ENCODE measurements at places on chromosomes 7 and 10.
A peak's percentile ranks its signal among the peaks of the same experiment; 100 is the strongest.

GRCh38 chr10:38025283-38025682, 14.8 kb downstream of the ZNF33A start:
- no peaks in the 10 kb centered on the region for H3K27me3 ChIP-seq
- H3K27ac ChIP-seq: no peak overlapping the region
- peaks cover 97% of the 10 kb centered on the region for H3K36me3 ChIP-seq
- H3K4me3 ChIP-seq: no peak overlapping the region

DNA sequence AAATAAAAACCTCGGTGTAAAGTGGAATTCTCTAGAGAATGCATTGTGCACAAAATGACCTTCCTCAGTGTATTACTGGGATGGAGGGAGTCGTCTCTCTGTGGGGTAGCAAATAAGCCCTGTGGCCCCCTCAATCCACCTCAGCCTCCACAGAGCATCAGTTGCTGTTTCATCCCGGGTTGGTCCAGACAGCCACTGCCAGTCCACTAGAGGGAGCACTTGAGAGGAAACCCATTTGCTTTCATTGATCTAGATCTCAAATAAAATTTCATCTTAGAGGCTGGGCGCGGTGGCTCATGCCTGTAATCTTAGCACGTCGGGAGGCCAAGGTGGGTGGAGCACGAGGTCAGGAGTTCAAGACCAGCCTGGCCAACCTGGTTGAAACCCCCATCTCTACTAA, 1128.7 kb downstream of the CNTNAP2 start:
- no peaks in the 10 kb centered on the region for H3K27me3 ChIP-seq
- no peak overlapping the region for H3K27ac ChIP-seq
- H3K4me1 ChIP-seq: no peaks in the 10 kb centered on the region

- peaks cover 43% of the 10 kb centered on the region for H3K27me3 ChIP-seq
- H3K4me1 ChIP-seq: no peaks in the 10 kb centered on the region
- H3K27ac ChIP-seq: no peak overlapping the region
Measured at GRCh38 chr7:4809091-4809591, 33.7 kb downstream of the AP5Z1 start.

DNA sequence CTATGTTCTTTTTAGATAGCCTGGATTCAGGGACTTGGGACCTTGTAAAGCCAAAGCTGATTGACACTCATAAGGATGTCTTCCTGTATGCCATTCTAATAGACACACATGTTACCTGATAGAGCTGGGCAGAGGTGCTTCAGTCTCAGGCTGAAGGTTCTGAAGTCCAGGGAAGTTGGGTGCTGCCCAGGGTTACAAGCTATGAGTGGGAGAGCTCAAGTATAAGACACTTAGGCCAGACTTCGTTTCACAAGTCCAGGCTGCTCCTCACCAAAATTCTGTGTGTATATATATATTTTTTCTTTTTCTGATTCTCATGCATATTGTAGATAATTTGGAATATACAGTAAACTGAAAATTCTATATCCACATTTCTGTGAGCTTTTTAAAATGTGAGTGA, 144.2 kb downstream of the HDAC9 start:
- H3K36me3 ChIP-seq: peaks cover 30% of the 10 kb centered on the region
- no peaks in the 10 kb centered on the region for H3K4me1 ChIP-seq
- H3K27ac ChIP-seq: peak overlapping the region; percentile 47
- H3K27me3 ChIP-seq: no peaks in the 10 kb centered on the region

DNA sequence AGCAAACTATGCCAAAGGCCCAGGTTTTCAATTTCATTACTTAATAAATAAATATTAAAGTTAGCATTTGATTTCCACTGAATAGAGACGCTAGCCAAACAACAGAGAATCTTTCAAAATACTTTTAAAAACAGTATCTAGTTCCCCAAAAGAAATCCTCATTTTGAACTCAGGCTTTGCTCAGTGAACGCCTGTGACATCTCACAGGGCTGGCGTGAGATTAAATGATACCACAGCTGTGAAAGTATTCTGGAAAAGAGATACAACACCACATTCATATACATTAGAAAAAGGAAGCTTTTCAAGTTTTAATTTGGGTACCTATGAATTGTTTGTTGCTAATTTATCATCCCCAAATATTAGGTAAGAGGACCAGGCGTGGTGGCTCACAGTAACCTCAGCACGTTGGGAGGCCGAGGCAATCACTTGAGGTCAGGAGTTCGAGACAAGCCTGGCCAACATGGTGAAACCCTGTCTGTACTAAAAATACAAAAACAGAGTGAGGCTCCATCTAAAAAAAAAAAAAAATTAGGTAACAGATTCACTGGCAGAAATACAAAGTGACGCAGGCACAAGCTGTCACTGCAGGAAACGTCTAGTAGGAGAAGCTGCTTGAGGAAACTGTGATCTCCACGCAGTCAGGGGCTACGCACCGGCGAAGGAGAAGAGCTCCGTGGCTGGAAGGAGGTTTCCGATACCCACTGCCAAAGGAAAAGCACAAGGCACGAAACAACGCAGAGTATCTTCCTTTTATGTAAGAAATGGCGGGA, 50.0 kb downstream of the AMZ1 start:
- H3K36me3 ChIP-seq: no peaks in the 10 kb centered on the region
- ATAC-seq: peak; percentile 76
- H3K4me3 ChIP-seq: no peak overlapping the region
- peaks cover 5% of the 10 kb centered on the region for H3K4me1 ChIP-seq

DNA sequence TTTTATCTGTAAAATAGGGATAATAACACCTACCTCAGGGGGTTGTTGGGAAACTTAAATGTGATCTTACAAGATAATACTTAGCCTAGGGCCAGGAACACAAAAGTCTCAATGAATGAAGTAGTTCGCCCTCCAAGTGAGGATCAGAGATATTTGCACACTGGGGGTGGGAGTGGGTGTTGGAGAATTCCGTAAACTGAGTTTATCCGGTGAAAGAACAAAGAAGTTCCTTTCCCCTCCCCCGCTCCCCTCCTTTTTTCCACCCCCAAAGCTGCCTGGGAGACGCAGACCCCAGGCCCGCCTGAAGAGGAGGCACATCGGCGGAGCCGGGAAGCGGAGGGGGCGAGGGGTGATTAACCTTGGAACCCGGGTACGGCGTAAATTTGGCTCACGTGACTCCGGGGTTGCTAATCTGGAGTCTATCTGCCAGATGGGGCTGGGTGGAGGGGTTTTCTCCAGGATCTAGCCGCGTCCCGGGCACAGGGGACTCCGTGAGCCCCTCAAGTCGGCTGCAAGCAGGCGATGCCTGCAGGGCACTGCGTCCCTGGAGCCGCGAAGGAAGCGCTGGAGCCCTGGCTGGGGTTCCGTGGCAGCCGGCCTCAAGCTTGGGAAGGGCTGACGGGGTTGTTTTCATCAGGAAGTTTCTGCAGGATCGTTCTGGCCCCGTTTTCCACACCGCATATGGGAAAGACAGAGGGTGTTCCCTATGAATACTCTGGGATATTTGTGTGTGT, 1.4 kb upstream of the PODXL start:
- H3K4me3 ChIP-seq: peak overlapping the region; percentile 4
- ATAC-seq: no peak
- H3K4me1 ChIP-seq: no peaks in the 10 kb centered on the region
- H3K36me3 ChIP-seq: no peaks in the 10 kb centered on the region

GRCh38 chr7:5228066-5228465, 38.0 kb downstream of the WIPI2 start:
- H3K4me3 ChIP-seq: no peak overlapping the region
- H3K27me3 ChIP-seq: no peaks in the 10 kb centered on the region
- ATAC-seq: no peak
- H3K4me1 ChIP-seq: peaks cover 10% of the 10 kb centered on the region
- no peak overlapping the region for H3K27ac ChIP-seq
- H3K36me3 ChIP-seq: no peaks in the 10 kb centered on the region

- no peak overlapping the region for H3K4me3 ChIP-seq
- ATAC-seq: no peak
- peaks cover 3% of the 10 kb centered on the region for H3K27me3 ChIP-seq
- no peaks in the 10 kb centered on the region for H3K36me3 ChIP-seq
- no peak overlapping the region for H3K27ac ChIP-seq
Measured at GRCh38 chr7:45390180-45390579, 184.0 kb upstream of the ADCY1 start.

GRCh38 chr7:95781961-95782586, 9.7 kb downstream of the DYNC1I1 start:
- no peak overlapping the region for H3K27ac ChIP-seq
- no peaks in the 10 kb centered on the region for H3K27me3 ChIP-seq
- H3K36me3 ChIP-seq: peaks cover 9% of the 10 kb centered on the region
- no peaks in the 10 kb centered on the region for H3K4me1 ChIP-seq
- no peak for ATAC-seq

- H3K27me3 ChIP-seq: no peaks in the 10 kb centered on the region
- H3K36me3 ChIP-seq: no peaks in the 10 kb centered on the region
- no peak overlapping the region for H3K27ac ChIP-seq
- no peak overlapping the region for H3K4me3 ChIP-seq
- ATAC-seq: no peak
Measured at GRCh38 chr7:98119256-98119918, 12.7 kb downstream of the LMTK2 start.

DNA sequence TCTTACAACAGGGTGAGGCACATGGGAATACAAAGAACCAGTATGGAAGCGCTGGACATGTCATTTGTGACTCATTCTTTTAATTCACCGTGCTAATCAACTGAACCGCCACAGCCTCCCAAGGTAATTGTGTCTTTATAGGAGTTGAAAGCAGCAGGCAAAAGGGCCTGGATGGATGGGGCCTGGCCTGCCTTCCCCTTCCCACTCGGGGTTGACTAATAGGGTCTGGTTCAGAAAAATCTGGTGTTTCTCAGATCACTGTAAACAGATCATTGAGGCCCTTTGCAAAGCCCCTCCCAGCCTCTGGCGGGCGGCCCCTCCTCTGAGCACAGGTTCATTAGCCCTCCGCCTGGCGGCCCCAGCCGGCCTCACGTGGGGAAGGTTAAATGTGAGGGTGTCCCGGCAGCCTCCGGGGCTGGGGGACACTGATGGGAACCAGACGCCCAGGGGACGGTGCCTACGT, 100.8 kb downstream of the EBF3 start:
- no peak overlapping the region for H3K4me3 ChIP-seq
- no peak overlapping the region for H3K27ac ChIP-seq
- peaks cover 7% of the 10 kb centered on the region for H3K27me3 ChIP-seq
- H3K36me3 ChIP-seq: no peaks in the 10 kb centered on the region
- no peak for ATAC-seq
- H3K4me1 ChIP-seq: no peaks in the 10 kb centered on the region

DNA sequence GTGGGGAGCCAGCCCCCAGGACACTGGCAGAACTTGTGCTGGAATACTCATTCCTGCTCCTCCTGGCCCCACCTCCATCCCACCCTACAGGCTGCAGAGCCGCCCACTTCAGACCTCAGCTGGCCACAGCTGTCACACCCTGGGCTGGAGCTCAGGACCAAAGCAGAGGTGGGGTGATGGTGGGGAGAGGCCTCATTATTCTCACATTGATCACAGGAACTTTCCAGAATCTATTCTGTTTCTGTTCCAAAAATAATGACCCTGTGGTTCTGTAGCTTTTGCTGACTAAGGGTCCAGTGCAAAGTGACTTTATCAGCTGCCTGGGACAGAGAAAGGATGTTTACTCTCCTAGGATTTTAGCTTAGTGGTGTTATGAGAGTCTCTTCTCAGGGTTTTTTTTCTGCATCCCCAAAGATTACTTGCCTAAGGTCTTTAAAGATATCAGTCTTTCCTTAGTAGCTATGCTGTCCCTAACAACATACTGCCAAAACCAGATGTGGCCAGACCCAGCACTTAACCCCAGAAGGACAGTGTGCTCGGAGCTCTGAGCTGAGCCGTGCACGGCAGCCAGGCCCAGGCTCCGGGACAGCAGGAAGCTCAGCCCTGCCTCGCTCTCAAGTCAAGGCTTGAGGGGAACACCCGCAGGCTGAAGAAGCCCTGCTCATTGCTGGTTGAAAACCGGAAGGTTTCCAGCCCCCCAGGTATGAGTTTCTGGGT, 223.3 kb downstream of the MLLT10 start:
- no peak for ATAC-seq

GRCh38 chr7:38502289-38502688, 128.9 kb downstream of the AMPH start:
- H3K4me1 ChIP-seq: no peaks in the 10 kb centered on the region
- no peaks in the 10 kb centered on the region for H3K36me3 ChIP-seq
- H3K4me3 ChIP-seq: no peak overlapping the region
- H3K27ac ChIP-seq: no peak overlapping the region
- no peaks in the 10 kb centered on the region for H3K27me3 ChIP-seq

- ATAC-seq: no peak
- H3K27ac ChIP-seq: no peak overlapping the region
- H3K4me1 ChIP-seq: no peaks in the 10 kb centered on the region
- no peaks in the 10 kb centered on the region for H3K27me3 ChIP-seq
Measured at GRCh38 chr10:101925027-101925426, 81.4 kb upstream of the KCNIP2 start.

DNA sequence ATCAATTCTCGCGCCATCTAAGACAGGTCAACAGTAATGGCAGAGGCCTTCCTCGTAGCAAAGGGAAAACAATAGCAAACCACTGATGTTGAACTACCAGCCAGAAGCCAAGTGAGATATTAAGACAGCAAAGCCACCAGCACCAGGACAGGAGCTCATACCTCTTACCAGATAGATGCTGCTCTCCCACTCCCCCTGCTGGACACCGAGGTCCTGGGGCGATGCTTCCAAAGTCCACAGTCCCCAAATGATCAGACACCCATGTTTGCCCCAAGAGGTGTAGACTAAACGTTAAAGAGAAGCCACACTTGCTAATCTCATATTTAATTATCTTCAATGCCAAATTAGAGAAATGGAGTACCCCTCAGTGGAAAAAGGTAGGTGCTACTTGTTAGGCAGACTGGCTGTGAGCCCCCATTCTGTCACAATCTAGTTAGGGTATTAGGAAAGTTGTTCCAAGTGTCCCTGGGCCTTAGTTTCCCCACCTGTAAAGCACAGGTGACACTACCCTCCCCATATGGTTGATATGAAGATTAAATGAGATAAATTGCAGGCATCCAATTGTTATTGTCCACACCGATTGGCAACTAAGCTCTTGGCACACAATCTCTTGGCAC, 39.9 kb downstream of the TOMM7 start:
- H3K27ac ChIP-seq: no peak overlapping the region
- H3K4me3 ChIP-seq: no peak overlapping the region
- no peaks in the 10 kb centered on the region for H3K36me3 ChIP-seq
- ATAC-seq: peak; percentile 40
- no peaks in the 10 kb centered on the region for H3K27me3 ChIP-seq

GRCh38 chr10:1630304-1630703, 107.0 kb downstream of the ADARB2 start:
- H3K4me1 ChIP-seq: no peaks in the 10 kb centered on the region
- ATAC-seq: no peak
- H3K27ac ChIP-seq: no peak overlapping the region

GRCh38 chr10:76257816-76258215, 826.4 kb downstream of the LRMDA start:
- no peaks in the 10 kb centered on the region for H3K4me1 ChIP-seq
- no peak overlapping the region for H3K4me3 ChIP-seq
- no peak for ATAC-seq

- no peaks in the 10 kb centered on the region for H3K36me3 ChIP-seq
- ATAC-seq: no peak
- H3K27ac ChIP-seq: no peak overlapping the region
- H3K4me1 ChIP-seq: no peaks in the 10 kb centered on the region
- H3K4me3 ChIP-seq: no peak overlapping the region
- no peaks in the 10 kb centered on the region for H3K27me3 ChIP-seq
Measured at GRCh38 chr10:43854007-43854406, 205.3 kb upstream of the ZNF32 start.

- peak overlapping the region; percentile 75 for H3K4me3 ChIP-seq
- no peaks in the 10 kb centered on the region for H3K36me3 ChIP-seq
- peaks cover 19% of the 10 kb centered on the region for H3K27me3 ChIP-seq
- H3K27ac ChIP-seq: peak overlapping the region; percentile 59
- H3K4me1 ChIP-seq: peaks cover 29% of the 10 kb centered on the region
Measured at GRCh38 chr10:99329554-99330346, 594 bp downstream of the CNNM1 start.

GRCh38 chr10:31075434-31075833, 43.8 kb upstream of the ZNF438 start:
- H3K36me3 ChIP-seq: no peaks in the 10 kb centered on the region
- no peak for ATAC-seq
- peak overlapping the region; percentile 13 for H3K27ac ChIP-seq
- H3K4me3 ChIP-seq: no peak overlapping the region
- no peaks in the 10 kb centered on the region for H3K27me3 ChIP-seq
